ENCODE measurements at places on chromosomes 3 and 15.

DNA sequence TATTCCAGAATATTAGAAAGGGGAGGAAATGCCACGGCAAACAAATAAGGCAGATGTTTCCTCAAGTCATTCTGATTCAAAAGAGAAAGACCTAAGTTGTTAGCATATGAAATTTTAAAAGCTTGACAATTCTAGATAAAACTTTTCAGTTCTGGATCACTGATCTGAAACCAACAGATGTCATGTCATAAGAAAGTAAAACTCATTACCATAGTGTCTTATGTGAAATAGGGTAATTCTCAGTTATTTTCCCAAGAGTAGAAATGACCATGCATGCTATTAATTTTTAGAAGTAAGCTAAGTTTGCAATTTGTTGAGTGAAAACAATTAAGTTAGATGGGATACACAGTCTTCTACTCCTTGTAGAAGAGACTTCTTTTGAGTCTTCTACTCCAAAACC, 630.3 kb downstream of the NAALADL2 start:
- DNase-seq = no peak

DNA sequence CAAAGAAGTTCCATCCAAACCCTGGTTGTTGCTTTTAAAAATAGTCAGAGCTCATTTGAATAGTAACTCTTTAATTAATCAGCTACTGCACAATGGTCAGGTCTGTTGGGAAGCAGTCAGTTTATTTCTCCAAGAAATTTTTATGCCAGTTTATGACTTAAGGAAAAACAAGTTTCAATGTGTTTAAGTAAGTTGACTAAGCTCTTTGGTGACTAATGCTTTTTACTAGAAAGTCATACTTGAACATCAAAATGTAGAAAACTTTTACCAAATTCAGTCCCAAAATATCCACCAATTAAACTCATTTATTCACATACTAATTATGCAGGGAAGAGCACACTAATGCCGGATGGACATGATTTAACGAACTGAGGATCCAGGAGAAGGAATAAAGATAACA, 22.1 kb downstream of the PRICKLE2 start:
- no peak for DNase-seq

- no peak for DNase-seq
Measured at GRCh38 chr3:105401691-105402149, 35.0 kb downstream of the ALCAM start.

GRCh38 chr3:142159083-142159740, 9.9 kb upstream of the TFDP2 start:
- DNase-seq = no peak

- no peak for DNase-seq
Measured at GRCh38 chr15:52158084-52158765, 33.0 kb downstream of the GNB5 start.

- no peak for DNase-seq
Measured at GRCh38 chr3:194301730-194302129, 49.4 kb downstream of the CPN2 start.

DNA sequence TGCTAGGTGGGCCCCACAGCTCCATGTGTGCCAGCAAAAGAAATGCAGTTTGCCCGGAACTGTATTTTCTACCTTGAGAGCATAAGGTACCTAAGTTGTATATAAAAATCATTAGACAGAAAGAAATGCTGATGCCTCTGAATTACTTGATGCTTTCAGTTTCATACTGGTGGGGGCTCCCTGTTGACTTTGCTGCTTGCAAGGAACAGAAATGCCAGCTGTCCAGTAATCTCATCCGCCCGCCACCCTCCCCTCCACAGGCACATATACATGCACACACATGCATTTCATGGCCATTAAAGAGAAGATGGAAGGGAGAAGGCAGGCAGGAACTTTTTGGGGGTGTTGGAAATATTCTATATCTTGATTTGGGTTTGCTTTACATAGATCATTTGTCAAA, 38.4 kb downstream of the LIMD1 start:
- no peak for DNase-seq

DNA sequence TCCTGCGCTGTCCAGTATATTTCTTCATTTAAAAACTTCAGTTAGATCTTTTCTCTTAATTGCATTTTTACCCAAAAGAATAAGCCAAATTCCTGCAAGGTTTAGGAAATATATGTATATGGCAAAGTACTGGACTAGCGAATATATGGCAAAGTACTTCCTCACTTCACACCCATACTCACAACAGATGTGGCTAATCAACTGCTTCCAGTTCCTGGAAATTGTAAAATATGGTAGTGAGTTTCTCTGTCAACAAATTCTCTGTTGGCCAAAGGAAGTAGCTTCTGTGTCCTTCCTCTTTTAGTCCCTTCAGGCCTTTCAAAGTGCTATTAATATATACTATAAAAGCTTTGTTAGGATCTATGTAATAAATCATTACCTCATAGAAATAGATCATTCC, 22.0 kb downstream of the GPR15 start:
- DNase-seq = no peak

GRCh38 chr15:67335534-67336222, 81.1 kb downstream of the IQCH start:
- no peak for DNase-seq

- DNase-seq = no peak
Measured at GRCh38 chr15:83209333-83209732, 1.7 kb upstream of the HDGFL3 start.

DNA sequence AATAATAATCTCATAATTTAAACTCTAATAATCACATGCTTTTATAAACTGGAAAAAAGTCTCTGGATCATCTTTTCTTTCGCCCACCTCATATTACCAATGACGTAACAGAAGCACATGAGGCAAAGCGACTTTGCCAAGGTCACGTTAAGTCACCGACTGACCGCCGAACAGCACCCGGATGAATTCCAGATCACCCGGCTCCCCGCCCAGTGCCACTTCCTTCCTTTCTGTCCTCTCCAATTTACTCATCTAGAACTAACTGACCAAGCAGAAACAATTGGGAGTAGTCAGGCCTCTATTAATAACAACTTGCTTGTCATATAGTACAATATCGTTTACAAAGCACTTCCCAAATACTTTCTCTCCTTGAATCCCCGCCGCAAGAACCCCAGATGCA, 21.1 kb downstream of the FGF12 start:
- no peak for DNase-seq

DNA sequence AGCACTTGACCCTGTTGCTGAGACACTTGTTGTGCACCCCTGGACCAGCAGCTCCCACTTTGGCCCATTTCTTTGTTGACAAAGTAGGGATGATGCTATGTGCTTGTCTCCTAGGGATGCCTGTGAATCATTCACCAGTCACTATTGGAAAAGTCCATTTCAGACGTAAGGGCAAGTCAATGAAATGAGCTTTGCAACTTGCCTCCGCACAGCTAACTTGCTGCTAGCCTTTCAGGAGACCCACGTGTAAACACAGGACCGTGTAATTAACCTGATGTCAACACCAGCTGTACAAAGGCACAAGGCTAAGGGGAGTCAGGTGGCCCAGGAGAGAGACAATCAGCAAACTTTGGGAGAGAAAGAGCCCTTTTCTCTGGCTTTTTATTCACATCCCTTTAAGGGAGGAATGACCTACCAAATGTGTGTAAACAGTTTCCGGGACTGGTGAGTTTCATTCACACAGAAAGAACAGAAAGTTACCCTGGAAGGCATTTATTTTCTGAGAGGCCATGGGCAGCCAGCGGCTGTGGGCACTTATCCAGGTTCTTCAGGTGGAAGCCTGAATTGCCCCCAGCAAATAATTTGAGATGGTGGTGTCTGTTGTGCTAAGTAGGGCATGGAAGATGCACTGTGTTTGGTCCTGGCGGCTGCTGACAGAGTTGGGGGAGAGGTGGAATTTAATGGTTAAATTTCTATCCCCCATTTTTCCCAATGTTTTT, 54.0 kb downstream of the TIPARP start:
- DNase-seq = peak; percentile 37

DNA sequence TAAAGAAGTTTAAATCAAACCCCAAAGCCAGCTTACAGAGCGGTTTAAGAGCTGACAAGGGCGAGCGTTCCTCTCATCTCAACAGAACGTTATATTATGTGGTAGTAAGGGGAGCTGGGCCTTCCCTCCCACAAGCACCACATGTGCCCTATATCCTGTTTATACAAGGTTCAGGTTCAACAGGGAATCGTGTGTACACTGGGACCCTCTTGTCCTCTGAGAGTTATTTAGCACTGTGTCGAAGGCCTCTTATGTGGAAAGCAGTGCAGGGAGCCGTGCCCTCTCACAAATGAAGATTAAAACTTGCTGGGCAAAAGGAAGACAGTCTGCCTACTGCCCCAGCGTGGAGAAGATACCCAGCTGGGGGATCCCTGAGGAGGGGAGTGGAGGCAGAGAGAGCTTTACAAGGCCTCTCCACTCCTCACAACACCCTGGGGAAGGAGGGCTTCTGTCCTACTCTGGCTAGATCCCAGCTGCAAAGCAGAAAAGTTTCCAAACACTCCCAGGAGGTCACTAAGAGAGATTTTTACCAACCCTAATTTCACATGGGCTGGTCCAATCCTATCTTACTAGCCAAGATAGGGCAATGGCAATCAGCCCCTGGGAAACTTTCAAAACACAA, 2.9 kb downstream of the TLE3 start:
- DNase-seq = no peak

- no peak for DNase-seq
Measured at GRCh38 chr3:183827809-183828537, 2.6 kb upstream of the MAP6D1 start.
